ENCODE measurements at places on chromosomes 11 and 22.

GRCh38 chr11:14905104-14906033 is 13.3 kb upstream of the CYP2R1 start:
- peak; percentile 23 for DNase-seq

GRCh38 chr22:38246692-38247091 is 26.1 kb downstream of the TMEM184B start:
- peak; percentile 57 for DNase-seq

DNA sequence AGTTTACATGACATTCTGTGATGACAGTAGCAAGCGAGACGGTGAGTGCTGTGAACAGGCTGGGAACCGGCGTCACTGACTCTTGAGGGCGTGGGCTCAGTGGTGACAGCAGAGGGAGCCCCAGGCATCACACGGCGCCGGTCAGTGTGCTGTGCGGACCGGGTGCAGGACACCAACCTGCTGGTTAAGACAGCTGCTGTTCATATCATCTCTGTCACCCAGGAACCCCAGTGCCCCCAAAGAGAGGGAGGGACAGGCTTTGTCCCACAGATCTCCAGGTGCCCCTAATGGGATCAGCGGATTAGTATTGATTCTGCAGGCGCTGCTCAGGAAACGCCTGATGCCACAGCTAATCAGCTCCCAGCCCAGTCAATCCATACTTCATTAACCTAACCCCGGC is 18.4 kb downstream of the B3GAT1 start:
- peak; percentile 18 for DNase-seq

DNA sequence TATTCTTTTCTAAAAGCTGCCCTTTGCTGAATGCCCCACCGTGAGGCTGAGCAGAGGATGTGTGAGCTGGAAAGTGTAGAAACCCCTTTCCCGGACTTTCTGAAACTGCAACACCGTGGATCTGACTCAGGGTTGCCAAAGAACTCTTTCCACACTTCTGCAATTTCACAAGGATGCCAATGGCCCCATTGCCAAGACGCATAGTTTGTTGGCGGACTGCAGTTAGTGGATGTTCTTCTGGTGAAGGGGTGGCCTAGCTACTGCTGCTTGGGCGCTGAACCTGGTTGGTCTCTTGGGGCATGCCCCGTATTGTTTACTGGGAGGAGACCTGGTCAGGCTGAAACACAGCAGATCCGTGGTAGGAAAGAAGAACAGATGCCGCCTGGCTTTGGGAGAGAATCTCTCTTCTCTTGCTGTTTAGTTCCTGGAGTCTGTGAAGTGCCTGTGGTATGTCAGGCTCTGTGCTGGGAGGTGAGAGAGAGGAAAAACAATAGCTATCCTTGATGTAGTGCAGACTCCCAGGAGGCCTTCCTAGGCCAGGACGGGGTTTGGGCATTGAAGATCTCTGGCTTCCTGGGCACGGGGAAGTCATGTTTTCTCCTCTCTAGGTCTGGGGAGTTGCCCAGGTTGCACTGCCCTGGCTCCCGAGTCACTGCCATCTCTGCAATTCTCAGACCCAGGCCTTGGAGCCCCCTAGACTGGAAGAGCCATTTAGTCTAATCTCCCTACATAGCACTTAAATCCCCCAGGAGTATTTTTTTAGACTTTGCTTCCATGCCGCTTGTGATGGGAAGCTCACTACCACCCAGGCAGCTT is 26.9 kb downstream of the CD82 start:
- DNase-seq, result no peak

DNA sequence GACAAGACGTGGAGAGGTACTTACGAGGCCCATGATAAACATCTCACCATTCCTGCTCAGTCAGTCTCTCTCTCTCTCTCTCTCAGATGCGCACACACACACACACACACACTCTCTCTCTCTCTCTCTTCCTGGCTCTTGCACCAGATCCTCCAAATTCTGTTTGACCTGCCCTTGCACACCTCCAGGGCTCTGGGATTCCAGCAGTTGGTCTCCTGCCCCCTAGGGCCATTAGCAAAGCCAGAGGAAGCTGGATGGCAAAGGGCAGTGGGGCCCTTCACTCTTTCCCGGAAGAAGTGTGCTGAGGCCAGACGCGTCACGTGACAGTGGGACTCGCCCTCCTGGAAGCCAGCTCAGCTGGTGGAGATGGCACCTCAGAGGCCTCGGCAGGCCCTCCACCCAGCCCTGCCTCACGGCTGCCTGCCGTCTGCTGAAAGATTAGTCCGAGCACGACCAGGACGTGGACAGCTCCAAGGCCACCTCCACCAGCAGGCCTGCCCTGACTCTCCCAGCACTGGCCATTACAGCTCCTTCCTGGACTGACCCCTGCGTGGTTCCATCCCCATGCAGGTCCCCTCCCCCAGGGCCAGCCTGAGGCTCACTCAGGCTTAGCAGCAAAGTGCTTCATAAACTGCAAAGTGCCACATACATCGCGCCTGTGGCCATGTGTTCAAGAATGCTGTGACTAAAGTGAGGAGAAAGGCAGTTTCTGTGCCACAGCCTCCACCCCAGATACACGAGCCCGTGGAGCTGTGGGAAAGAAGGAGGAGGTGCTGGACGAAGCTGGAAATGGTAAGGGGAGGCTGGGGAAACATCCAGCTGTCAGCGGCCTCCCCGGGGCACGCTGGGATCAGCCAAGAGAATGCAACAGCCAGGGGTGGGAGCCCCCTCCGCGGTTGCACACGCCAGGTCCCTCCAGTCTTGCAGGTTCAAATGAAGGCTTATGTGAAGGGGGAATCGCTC is 3.7 kb downstream of the PDGFB start:
- DNase-seq, result no peak

GRCh38 chr11:131917634-131918384 is 547.4 kb downstream of the NTM start:
- no peak for DNase-seq

DNA sequence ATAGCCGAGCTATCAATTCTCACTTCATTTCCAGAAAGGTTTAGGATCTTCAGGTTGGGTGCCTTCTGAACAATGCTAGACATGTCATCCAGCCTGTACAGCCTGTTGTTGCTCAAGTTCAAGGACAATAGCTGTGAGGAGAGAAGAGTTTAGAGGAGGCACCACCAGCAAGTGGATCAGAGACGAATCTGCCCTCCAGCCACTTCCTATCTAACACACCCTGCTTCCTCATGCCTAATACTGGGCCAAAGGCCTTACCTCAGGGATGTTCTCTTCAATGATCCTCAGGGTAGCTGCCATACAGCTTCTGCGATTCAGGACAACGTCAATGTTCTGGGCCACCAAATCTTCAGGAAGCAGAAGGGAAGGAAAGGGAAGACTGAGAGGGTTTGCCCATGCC is 4.2 kb downstream of the NXF1 start:
- DNase-seq, result no peak

- no peak for DNase-seq
Observed at GRCh38 chr11:11717064-11717725, 95.4 kb upstream of the GALNT18 start.

- DNase-seq, result no peak
Observed at GRCh38 chr11:12114193-12115033, 4.0 kb downstream of the MICAL2 start.

GRCh38 chr11:117589063-117589462 is 208.0 kb downstream of the DSCAML1 start:
- DNase-seq, result no peak

GRCh38 chr22:48868554-48868953 is 959.1 kb downstream of the BRD1 start:
- DNase-seq, result no peak

DNA sequence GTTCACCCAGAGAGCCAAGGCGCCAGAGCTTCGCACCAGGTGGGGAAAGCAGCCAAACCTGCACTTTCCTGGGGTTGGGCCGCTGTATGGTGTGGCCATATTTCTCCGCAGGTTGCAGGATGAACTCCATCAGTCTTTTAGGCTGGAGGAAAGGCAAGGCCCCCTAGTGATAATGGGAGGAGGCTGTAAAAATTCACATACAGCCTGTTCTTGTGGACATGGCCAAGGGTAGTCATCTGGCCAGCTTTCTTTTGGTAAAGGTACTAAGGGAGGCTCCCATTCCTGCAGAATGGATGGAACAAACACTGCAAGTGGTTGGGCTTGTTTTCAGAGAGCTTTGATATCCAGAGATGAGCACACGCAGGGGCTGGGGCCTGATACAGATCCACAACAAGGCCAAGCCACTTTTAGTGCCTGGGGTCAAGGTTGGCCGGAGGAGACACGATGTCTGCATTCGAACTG is 29.6 kb downstream of the C22orf31 start:
- no peak for DNase-seq

DNA sequence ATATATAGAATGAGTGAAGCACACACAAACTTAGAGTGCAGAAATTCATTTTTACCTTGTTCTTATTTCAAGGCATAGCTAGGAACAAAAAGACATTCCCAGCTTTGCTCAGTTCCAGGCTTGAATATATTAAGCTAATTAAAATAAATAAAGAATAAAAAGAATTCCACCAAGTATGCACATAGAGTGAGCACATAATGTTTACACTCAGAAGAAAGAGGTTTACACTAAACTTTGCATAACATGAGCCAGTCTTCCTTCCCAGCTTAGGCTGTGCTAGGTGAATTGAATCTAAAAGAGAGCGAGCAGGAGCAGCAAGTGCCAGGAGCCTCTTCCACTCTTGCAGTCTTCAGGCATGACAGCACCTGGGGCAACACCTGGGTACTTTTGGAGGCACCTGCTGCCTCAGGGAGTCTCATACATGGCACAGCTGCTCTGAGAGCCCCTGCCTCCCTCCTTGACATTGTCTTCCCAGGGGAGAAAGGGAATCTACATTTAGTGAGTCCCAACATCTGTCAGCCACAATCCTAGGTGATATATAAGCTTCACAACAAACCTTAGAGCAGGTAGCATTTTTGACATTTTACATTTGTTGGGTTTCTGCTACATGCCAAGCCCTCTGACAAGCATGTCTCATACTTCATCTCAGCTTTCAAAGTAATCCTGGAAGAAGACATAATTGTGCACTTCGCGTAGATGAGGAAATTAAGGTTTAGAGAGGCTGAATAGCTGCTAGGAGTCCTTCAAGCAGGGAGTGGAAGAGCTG is 732.7 kb upstream of the TENM4 start:
- DNase-seq, result no peak

GRCh38 chr22:42720263-42721044 is at the start of gene A4GALT:
Gene A4GALT, minus strand, starts transcription at chr22:42720870. Its CDS starts 26,919 bp downstream, at chr22:42693951.
- no peak for DNase-seq

GRCh38 chr11:33747979-33748378 is 11.8 kb upstream of the CD59 start:
- no peak for DNase-seq

- no peak for DNase-seq
Observed at GRCh38 chr11:41039592-41039991, 419.9 kb downstream of the LRRC4C start.

DNA sequence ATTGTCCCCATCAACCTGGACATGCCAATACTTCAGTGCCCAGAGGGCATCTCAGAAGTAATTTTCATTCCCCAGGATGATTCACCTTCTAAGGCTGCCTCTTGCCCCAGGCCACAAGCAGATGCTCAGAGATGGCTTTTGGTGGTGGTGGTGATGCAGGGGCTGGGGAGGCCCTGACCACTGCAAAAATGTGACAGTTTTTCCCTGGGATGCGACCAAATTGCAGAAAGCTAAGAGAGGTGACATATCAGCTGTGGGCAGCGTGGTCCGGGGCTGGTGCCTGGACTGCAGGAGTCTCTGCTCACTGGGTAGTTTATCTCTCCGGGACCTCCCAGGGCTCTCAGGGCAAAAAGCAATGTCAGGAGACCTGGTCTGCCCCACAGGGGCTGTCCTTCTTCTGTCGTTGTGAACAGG is 39.7 kb upstream of the ACCSL start:
- no peak for DNase-seq

DNA sequence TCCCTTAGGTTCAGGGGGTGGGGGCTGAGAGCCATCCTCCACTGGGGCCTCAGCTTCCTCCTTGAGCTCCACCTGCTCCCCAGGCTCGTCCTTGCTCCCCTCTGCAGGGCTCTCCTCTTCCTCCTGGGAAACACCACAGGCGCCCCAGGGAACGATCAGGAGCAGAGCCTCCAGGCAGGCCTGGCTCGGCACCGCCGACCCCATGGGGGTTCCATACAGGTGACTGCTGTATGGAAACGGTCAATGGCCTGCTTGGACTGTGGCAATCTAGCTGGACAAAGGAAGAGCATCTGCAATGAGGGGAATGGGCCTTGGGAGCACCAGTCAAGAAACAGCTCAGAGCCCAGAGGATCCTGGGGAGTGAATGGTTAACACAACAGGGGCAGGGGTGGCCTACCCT is 7.9 kb downstream of the HYOU1 start:
- no peak for DNase-seq

DNA sequence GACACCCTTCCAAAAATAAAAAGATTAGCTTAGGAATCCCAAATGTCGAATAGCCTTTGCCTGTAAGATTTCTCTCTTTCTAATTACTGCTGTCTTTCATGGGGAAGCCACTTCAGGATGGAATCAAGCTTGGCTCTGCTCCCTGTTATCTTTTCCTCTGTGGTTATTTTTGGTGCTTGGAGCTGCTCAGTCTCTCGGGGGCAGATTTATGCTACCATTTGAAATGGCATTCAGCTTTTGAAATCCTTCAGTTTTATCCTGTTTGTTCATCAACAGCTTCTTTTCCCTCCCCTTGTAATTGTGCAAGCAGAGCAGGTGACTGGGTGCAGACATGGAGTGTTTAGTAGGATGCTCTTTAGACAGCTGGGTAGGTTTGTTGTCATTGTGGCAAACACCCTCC is 111.0 kb downstream of the DBX1 start:
- DNase-seq, result no peak

DNA sequence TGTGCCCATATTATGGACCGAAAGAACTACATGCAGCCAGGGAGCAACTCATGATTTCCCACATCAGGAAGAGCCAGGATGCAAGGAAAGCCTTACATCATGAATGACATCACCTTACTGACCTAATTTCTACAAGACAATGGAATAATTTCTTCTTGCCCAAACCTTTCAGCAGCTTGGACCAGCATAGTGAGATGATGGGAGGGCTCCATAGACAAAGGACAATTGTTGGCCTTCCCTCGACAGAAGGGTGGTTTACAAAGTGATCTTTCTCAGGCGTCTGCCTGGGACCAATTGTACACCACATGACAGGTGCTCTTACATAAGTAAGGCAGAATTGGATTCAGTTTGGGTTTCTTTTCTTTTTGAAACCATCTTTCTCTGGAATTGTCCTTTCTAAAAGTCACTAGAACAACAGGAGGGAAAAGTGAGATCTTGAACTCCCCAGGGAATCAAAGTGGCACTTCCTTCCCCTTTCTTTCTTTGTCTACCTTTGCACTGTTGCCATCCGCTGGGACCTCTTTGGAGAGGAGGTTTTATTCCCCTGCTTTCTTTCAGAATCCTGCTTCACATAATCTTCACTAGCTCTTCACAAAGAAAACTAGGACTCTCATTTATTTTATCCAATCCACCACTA is 51.7 kb upstream of the PAK1 start:
- DNase-seq, result no peak

DNA sequence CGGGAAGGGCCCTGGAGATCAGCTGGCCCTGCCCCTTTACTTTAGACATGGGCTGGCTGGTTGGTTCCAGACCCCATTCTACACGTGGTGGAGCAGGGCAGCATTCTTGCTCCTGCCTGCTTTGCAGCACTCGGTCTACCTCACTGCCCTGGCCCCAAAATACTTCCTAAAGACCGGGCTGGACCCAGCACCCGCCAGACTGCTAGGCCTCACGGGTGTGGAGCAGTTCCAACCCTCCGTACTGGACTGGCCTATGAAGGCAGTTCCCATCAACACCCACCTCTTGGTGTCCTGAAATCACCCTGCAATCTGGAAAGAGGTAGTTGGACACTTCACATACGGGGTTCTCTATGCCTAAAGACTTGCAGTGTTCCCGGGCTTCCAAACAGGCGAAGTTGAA is 6.4 kb downstream of the MCAT start:
- no peak for DNase-seq

All from C1 segment of cervical spinal cord (tissue), 14 donors.